NCI-H226 (cell line): ENCODE measurements at places on chromosomes 6 and 20.

GRCh38 chr20:32159766-32160221, 47.7 kb downstream of the PLAGL2 start:
- DNase-seq: no peak

GRCh38 chr20:52747845-52748284, 224.3 kb upstream of the TSHZ2 start:
- DNase-seq: no peak

- DNase-seq: no peak
Measured at GRCh38 chr20:33826270-33826897, 15.2 kb downstream of the CHMP4B start.

DNA sequence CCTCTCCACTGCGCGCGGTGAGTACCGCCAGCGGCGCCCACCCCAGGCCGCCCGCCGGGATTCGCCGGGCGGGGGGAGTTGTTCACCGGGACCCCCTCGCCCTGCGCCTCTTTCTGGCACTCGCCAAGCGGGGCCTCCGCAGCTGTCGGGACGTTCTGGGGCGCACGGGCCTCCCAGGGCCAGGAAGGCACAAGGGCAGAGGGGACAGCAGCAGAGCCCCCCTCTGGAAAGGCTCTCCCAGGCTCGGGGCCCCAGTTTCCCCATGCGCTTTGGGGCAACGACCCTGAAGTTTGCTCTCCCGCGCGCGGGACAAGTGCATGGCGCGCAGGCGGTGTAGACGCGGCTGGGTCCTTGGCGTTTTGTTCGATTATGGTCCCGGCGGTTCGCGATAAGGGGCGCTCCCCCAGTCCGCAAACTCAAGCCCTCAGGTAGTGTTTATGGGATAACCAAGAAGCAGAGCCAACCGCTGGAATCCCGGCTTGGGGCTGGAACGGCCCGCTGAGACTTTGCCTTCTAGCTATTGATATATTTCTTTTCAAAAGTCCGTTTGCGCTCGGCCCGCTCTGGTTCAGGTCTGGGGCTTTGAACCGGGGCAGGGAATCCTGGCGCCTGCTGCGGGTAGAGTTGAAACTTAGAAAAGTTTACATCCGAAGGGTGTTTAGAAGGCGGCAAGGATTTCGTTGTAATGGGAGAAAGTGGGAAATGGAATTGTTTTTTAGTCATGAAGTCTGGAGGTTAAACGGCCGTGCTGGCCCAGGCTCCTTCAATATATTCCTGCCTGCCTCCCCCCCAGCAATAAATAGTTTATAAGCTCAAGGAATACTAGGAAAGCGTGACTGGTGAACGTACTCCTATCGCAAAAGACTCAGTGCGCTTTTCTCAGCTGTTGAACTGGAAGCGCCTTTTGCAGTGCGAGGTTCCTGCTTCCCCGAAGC, 595 bp downstream of the EYA2 start:
- no peak for DNase-seq

GRCh38 chr6:75155631-75156030, 50.2 kb downstream of the COL12A1 start:
- no peak for DNase-seq

- no peak for DNase-seq
Measured at GRCh38 chr6:119226089-119226488, 123.5 kb downstream of the MAN1A1 start.

DNA sequence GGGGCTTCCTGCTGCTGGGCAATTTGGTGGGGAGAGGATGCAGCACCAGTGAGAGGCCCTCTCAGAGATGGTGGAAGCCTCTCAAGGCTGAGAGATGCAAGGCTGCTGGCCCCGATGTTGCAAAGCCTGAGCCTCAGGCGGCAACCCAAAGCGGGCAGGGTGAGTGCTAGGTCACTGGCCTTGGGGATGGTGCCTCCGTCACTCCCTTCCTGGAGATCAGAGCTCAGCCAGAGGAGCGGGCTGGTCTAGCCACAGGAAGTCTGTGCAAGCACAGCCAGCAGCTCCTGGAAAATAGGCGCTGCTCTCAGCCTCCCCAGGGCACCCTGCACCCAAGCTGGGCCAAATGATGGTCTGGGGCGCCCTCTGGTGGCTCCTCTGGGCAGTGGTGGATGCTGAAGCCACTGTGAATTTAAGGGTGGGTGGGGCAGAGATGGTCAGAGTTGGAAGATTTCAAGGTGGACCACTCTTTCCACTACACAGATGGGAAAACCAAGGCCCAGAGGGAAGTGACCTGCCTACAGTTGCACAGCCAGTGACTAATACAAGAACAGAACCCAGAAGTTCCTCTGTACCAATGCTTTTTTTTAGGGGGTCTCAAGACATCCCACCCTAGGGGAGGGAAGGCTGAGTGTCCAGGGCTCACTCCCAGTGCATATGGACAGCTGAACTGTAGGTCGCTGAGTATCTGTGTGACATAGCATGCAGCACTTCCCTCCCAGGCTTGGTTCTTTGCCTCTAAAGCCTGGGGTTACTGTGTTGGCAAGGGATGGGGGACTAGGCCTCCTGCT, 20.8 kb downstream of the C20orf203 start:
- peak; percentile 87 for DNase-seq

DNA sequence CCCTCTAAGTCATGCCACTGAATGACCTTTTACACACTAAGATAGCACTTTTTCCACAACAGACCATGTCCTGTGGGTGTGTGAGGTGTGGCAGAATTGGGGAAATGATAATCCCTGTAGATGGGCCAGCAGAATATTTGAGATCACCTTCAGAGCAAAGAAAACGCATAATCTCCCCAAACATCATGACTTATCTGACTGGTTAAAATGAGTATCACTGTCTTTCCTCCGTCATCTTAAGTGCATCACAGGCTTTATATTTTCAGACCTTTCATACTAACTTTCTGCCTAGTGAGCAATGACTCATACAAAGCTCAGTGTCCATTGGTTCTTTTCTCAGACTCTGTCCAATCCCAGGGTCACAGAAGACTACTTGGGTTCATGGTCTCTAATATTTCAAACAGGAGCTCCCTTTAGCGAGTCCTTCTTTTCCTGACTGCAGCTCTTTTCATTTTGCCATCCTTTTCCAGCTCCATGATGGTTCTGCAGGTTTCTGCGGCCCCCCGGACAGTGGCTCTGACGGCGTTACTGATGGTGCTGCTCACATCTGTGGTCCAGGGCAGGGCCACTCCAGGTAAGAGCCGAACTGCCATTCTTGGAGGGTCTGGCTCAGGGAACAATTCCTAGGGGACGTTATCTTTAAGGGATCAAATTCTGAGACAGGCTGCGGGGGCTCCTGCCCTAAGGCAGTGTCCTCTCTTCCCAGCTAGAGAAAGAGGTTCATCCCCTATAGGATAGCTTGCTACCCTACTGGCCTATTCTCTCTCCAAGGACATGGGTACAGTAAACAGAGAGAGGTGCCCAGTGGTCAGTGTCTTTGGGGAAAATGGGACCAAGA, at the start of gene HLA-DPB1:
TSS of gene HLA-DPB1 (plus strand) at position 423 of the 838 bp plus-strand sequence. CDS start at position 475, 52 bp downstream.
- peak; percentile 50 for DNase-seq

DNA sequence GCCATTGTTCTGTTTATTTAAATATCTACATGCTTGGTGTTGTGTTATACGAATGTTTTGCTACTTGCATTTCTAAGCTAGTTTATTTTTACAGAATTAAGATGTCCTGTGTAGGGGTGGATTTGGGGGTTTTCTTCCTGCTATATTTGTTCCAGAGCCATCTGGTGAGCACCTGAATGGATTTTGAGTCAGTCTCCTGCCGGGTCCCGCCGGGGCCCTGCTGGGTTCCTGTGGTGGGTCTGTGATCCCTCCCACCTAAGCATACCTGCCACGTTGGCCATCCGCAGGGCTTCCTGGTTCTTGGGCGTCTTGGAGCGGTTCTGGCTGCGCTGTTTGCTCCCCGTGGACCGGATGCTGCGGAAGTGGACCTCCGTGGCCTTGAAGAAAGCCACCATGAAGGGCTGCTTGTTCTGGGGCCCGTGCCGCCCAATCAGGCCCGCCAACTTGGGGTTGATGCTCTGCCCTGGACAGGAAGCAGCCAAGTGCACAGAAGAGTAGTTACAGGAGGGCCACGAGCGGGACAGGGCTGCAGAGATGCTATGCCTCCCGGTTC, 82.9 kb downstream of the BMP7 start:
- no peak for DNase-seq

GRCh38 chr6:16319813-16320532, 81.6 kb downstream of the GMPR start:
- DNase-seq: peak; percentile 70

DNA sequence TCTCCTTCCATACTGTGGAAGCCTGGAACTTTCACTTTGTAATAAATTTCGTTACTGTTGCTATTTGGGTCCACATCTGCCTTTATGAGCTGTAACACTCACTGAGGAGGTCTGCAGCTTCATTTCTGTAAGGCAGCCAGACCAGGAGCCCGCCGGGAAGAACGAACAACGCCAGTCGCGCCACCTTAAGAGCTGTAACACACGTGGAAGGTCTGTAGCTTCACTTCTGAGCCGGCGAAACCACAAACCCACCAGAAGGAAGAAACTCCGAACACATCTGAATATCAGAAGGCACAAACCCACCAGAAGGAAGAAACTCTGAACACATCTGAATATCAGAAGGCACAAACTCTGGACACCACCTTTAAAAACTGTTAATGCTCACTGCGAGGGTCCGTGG, 589.9 kb upstream of the SLC35B3 start:
- no peak for DNase-seq

GRCh38 chr20:61487346-61487996, 235.4 kb downstream of the CDH4 start:
- no peak for DNase-seq

GRCh38 chr6:27133281-27134227, 113.9 kb upstream of the PRSS16 start:
- DNase-seq: no peak

- DNase-seq: no peak
Measured at GRCh38 chr20:21230686-21231085, 72.4 kb upstream of the XRN2 start.

- DNase-seq: no peak
Measured at GRCh38 chr20:50541606-50542041, 31.4 kb downstream of the PTPN1 start.

DNA sequence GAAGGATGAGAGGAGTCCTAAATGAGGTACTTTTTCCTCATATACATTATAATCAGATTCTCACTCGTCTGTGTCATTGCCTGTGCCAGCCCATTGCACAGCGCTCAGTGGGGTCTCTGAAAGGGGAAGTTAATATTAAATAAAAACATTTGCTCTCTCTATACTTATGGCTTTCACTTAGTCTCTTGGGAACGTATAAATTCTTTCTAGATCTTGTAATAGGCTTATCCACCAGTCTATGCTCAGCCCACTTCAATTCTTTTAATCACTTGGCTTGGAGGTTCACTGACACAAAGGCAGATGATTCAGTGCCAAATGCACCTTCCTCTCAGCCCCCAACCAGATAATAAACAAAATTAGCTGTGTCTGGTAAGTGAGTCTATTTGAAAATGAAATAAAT, 164.3 kb upstream of the OGFRL1 start:
- no peak for DNase-seq

- DNase-seq: no peak
Measured at GRCh38 chr20:33067806-33068205, 11.6 kb upstream of the BPIFB4 start.

DNA sequence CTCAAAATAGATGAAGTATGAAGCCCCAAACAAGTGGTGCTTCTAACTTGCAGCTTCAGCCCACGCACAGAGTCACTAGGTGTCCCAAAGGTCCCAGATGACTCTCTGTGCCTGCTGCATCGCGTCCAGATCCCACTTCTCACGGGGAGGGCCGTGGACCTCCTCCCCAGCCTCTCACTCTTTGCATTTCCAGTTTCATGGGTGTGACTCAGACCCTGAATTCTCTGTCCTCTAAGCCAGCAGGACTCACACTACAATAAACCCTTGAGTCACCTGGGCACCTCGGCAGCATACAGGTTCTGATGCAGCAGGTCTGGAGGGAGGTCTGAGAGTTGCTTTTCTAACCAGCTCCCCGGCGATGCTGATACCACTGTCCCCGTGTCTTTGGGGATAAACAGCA, 114.0 kb upstream of the RIN2 start:
- no peak for DNase-seq

DNA sequence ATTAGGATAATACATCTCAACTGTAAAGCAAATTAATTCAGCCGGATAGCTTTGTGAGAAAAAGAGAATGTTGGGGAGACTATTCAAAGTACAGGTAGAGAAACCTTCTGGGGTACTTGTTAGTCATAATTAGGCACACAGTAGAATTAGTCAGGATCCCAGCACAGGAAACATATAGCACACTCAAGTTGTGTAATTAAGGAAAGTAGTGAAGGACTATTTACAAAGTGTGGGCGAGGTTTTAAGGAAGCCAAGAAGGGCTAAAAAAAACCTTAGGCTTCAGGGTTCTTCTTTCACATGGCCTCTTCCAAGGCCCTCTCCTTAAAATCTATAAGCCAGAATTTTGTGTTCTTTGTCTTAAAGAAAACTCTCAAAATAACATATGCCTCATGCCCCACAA, 126.7 kb downstream of the RTN4IP1 start:
- no peak for DNase-seq

- DNase-seq: no peak
Measured at GRCh38 chr20:9129756-9130155, 60.9 kb downstream of the PLCB4 start.

- no peak for DNase-seq
Measured at GRCh38 chr6:32989368-32989767, 20.0 kb downstream of the HLA-DOA start.

GRCh38 chr20:31770243-31770642, 31.2 kb downstream of the TPX2 start:
- no peak for DNase-seq

DNA sequence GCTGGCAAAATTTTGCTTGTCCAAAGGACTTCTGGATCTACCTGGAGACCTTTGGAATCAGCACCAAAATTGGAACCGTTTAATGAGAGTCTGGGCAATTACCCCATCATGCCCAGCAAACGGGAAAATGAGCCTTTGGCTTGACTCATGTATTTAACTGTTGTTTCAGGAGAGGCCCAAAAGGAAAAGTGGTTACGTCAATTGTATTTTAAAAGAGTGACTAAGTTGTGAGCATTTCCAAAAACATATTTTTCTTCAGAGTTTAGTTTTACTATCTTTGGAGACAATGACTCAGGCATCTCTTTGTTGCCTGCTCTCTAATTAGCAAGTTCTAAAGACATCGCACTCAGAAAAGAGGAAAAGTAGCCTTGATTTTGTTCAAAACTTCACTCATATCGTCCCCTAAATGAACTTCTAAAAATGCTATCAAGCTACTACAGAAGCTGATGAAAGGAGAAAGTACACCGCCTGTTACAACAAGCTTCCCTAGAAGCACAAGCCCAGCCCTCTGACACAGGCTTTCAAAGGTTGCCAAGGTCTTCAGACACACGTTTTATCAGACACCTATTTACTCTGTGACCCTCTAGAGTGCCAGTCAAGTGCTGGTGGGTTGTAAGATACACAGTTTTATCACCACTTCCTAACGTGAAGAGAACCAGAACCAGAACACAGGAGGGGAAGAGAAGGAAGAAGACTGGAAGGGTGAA, 146.2 kb downstream of the TBX18 start:
- peak; percentile 56 for DNase-seq

DNA sequence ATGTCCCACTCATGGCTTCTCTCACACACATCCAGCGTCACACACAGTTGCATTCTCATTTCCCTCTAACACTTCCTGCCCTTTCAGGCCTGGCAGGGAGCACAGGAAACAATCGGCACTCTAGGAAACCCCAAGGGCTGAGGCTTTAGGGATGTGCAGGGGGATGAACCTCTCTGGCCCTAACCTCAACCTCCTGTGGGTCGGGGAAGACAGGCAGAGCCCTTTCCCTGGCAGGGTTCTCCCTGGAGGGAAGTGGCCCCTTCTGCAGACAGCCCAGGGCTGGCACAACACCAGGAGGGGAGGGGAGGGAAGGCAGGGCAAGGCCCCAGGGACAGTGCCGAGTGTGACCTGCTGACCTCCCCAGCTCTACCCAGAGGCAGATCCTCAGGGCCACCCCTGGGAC, 2.7 kb downstream of the TEAD3 start:
- no peak for DNase-seq
